ENCODE measurements at places on chromosomes 7 and 10. TPM values are rescaled to one million over a fixed set of nuclear protein-coding genes. Genes with fewer than 3 reads are reported as not detected.

The ASZ1 gene
- total RNA-seq: not detected

The COL26A1 gene
- not detected for total RNA-seq

The TRPV6 gene
- total RNA-seq: not detected

The UTF1 gene
- not detected for total RNA-seq

The NKX1-2 gene
- not detected for total RNA-seq

The PNLIPRP1 gene
- not detected for total RNA-seq

The MRC1 gene
- total RNA-seq: under 0.01 TPM

The MMP21 gene
- total RNA-seq: not detected

The MMS19 gene
- 63.9 TPM for total RNA-seq

The CYP2W1 gene
- total RNA-seq: not detected

The TET1 gene
- total RNA-seq: 5.2 TPM

The STAG3 gene
- total RNA-seq: 2.2 TPM

The KLHL7 gene
- 33.9 TPM for total RNA-seq

Data from smooth muscle cell of the pulmonary artery (primary cell).